Mesenteric fat pad (tissue), 1 donor: ENCODE measurements at places on chromosomes 12 and 14.

- DNase-seq = no peak
Observed at GRCh38 chr14:72925815-72926291, 411 bp upstream of the DCAF4 start.

DNA sequence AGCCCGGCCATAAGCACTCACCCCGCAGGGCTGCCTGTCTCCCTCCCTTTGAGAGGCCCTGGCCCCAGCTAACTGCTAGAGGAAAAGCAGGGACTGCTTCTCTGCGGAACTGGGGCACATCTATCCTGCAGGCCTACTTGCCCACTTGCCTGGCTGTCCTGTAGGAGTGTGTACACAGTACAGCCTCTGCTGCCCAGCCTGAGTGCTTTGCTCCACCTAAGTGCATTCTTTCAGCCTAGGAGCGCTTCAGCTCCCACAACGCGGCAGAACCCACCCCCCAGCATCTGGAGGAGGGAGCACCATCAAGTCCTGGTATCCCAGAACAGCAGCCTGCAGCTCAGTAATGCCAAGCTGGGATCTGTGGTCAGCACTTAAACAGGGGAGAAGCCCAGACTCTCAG is 79.9 kb upstream of the CD163 start:
- DNase-seq = no peak

GRCh38 chr14:63647696-63648410 is 6.2 kb upstream of the WDR89 start:
- DNase-seq = no peak

- no peak for DNase-seq
Observed at GRCh38 chr12:96195845-96196451, 1.8 kb downstream of the ELK3 start.

DNA sequence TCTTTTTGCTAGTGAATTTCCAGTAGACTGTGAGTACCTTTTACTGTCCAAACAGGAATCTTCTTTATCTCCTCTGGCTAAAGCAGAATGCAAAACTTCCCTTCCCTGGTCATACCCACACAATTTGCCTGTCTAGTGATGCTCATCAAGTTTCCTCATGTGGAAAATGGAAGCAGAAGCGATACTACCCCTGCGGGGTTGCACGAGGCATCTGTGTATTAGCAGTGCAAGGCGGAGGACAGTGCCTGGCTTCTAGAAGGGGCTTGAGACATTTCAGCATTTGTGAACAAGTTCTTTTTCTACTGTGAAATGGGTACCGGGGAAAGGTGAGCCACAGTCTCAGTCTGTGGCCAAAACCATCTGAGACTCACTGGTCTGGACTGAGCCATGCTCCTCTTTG is 340.9 kb downstream of the AACS start:
- DNase-seq = no peak

DNA sequence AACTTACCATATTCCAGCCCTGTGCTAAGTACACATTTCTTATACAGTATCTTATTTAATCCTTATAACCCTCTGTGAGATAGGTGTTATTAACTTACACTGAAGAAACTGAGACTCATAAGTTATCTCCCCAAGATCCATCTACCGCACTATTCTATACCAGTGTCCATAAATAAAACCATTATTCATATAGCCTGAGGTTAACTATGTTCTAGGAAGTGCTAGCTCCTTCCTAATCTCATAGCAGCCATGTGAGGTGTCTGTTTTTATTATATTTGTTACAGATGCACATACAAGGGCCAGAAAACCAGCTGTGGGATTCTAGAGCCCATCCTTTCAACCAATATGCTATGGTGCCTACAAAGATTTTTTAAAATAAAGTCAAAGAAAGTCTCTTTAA is 100.3 kb upstream of the RAP1B start:
- DNase-seq = no peak

DNA sequence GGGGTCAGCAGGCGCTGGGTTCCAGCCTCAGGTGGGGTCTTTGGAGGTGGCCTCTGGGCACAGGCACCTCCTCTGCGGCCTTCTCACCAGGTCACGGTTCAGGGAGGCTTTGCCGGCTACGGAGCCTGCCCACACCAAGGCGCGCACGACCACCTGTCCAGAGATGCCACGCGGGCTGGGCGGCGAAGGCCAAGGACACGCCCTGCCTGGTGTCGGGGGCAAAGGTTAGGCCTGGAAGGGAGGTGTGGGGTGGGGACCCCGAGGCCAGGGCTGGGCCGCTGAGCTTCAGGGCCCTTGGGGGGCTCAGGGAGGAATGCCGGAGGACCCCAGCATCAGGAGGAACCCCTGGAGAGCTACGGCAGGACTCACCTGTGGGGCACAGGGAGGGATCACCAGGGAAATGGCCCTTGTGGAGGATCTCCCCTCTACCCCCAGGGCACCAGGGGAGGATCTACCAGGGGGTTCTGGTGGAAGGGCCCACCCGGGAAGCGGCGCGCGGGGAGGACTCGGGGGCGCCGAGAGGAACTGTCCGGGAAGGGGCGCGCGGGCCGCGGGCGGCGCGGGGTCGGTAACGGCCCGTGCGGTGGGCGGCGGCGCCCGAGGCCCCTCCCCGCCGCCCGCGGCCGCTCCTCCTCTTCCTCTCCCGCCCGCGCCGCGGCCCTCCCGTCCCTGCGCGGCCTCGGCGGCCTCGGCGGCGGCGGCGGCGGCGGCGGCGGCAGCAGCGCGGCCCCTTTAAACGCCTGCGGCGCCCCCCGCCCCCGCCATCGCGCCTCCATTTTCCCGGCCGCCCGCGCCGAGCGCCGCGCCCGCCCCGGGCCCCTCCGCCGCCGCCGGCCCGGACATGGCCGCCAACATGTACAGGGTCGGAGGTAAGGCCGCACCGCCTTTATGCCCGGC is at the start of gene MTA1:
MTA1 (plus strand) TSS at position 633 of the 897 bp plus-strand sequence; CDS start at position 842, 209 bp downstream.
- DNase-seq = peak; percentile 88

GRCh38 chr12:124730455-124730932 is 133.2 kb downstream of the SCARB1 start:
- DNase-seq = no peak

GRCh38 chr12:132400011-132400641 is 70.7 kb upstream of the GALNT9 start:
- DNase-seq = no peak

- no peak for DNase-seq
Observed at GRCh38 chr12:97862072-97862471, 399.5 kb downstream of the RMST start.

- no peak for DNase-seq
Observed at GRCh38 chr12:90672081-90672480, 282.9 kb downstream of the CCER1 start.

GRCh38 chr12:53644133-53644532 is 18.0 kb upstream of the ATF7 start:
- DNase-seq = no peak

DNA sequence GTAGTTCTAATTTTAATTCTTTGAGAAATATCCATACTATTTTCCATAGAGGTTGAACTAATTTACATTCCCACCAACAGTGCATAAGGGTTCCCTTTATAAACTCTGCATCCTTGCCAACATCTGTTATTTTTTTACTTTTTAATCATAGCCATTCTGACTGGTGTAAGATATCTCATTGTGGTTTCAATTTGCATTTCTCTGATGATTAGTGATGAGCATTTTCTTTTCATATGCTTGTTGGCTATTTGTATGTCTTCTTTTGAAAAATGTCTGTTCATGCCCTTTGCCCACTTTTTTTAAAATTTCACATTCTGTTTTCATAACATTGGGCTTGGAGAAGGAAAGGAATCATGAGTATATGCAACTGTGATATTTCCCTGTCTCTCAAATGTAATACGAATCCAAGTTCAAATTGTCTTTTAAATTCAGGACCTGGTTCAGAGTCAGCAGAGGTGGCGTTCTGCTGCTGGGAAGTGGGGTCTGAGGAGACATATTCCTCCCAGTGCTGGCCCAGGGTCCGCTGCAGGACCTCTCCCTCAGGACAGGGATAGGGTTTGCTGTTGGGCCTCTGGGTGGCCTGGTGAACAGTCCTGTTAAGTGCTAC is 81.2 kb upstream of the ETV6 start:
- DNase-seq = no peak

GRCh38 chr14:77947372-77947771 is 147.5 kb downstream of the ADCK1 start:
- no peak for DNase-seq

GRCh38 chr12:109263439-109263838 is 45.6 kb downstream of the FOXN4 start:
- DNase-seq = no peak

- no peak for DNase-seq
Observed at GRCh38 chr12:29545102-29545467, 47.6 kb upstream of the OVCH1 start.

DNA sequence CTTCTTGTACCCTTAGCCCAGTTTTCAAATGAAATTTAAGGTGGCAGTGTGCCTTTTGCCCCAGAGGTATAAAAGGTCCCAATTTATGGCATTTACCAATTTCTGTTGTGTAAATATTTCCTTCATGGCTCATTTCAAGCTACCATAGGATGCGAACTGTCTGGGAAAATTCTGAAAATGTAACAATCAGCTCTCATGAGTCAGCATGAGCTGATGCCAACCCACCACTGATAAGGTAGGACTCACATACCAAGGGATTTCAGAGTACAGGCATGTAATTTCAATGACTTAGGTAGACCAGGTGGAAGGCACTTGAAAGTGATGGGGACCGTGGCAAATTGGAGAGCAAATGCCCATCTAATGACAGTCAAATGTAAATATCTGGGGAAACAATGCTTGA is 169.5 kb downstream of the TTC8 start:
- no peak for DNase-seq

DNA sequence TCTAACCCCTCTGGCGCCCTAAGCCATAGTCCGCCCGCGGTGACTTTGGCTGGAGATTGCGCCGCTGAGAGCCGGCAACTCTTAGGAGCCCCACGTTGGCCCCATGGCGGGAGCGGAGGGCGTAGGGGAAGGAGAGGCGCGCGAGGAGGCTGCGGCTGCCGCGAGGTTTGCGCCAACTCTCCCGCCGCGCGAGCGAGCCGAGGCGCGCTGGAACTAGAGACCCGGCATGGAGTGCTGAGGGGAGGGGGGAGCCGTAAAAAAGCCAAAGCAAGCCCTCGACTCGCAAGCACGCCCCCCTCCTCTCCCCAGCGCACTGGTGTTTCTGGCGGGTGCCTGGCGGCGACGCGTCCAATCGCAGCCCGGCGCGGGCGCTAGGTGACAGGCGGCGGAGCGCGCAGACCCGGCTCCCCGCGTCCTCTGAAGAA is at the start of gene SYT10:
SYT10 (minus strand) TSS at position 233 of the 425 bp plus-strand sequence. CDS start 297 bp downstream, outside the sequence.
- no peak for DNase-seq

DNA sequence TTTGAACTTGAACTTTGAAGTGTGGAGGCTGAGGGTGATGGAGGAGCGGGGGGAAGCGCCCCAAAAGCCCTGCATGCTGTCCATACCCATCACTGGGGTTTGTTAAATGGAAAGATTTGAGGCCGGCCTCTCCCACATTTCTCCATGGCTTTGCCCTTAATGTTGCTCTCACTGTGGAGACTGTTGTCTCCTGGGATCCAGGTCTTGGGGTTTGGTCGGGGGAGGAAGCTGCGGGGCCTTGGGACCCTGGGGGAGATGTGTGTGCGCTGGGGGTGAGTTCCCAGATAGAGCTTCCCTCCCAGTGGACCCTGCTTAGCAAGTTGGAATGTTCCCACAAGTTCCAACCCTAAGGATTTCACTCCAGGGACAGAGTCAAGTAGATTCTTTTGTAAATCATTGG is 28.0 kb upstream of the LRTM2 start:
- DNase-seq = no peak

GRCh38 chr12:68069275-68069674 is 80.0 kb downstream of the IFNG-AS1 start:
- DNase-seq = no peak

DNA sequence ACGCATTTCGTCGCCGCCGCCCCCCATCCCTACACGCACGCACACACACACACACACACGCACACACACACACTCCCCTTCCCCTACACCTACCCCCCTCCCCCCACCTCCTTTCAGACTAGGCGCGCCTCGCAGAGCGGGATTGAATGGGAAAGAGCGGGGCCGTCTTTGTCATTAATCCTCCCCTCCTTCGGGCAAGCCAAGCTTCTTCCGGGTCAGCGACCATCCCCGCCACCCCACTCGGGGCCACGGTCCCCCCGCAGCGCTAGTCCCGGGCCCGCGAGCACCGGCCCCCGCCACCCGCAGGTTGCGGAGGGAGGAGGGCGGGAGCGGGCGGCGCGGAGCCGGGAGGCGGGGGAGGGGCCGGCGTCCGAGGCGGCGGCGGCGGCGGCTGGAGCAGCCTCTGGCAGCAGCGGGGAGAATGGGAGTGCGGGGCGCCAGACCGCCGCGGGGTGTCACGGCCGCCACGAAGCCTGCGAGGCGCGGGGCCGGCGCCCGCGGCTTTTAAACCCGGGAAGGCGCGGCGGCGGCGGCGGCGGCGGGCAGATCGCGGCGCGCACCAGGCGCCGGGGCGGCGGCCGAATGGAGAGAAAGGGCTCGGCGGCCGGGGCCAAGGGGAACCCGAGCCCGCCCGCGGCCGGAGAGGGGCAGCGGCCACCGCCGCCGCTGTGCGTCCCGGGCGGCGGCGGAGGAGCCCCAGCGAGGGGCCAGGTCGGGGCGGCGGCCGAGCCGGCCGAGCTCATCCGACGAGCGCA is at the start of gene TTC9:
TTC9 (plus strand) TSS at position 369 of the 755 bp plus-strand sequence; CDS start at position 583, 214 bp downstream.
- DNase-seq = no peak

- DNase-seq = no peak
Observed at GRCh38 chr12:104805186-104805585, 152.9 kb downstream of the SLC41A2 start.

DNA sequence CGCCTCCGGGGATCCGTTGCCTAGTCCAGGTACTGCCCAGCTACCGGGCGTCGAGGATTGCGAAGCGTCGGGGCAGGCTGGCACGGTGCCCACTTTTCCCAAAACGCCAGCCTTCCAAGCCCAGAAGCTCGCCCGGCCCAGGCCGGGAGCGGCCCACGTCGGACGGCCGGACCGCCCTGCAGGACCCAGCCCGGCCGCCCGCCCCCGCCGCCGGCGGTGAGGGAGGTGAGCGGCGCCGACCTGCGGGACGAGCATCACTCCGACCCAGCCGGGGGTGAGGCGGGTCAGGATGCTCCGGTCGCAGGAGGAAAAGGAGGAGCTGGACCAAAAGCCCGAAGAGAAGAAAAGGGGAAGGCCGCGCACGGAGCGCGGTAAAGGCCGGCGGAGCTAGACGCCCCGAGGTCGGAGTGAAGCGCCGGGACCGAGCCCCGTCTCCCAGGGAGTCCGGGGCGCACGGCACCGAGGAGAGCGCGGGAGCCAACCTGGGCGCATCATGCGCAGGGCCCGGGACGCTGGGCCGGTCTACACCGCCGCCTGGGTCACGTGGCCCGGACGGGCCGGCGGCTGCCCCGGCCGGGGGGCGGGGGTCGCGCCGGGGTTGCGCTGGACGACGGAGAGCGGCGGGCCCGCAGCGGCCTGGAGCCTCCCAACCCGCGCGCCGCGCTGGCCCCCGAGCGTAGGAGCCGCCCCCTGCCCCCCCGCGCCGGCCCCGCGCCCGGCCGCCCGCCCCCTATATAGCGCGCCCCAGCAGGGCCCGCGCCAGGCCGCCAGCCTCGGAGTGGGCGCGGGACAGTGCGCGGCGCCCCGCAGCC is at the start of gene AQP5:
AQP5 (plus strand) TSS at position 762 of the 812 bp plus-strand sequence. CDS start 146 bp downstream, outside the sequence.
- no peak for DNase-seq

DNA sequence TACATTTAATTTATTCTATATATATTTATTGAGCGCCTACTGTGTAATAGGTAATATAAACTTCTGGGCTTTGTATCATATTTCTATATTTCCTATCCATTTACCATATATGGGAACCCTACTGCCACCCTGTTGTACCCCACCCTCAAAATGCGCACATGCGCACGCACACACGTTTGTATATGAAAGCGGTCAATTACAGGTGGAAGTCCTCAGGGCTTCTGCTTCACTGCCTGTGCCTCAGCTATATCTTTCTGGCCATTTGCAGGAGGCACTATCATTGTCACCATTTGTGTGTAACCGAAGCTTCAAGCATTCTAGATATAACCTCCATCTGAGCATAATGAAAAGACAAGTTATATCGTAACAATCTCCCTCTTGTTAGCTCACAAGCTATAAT is 31.3 kb upstream of the KCNMB4 start:
- DNase-seq = no peak
